ENCODE measurements at places on chromosomes 16 and 17.

DNA sequence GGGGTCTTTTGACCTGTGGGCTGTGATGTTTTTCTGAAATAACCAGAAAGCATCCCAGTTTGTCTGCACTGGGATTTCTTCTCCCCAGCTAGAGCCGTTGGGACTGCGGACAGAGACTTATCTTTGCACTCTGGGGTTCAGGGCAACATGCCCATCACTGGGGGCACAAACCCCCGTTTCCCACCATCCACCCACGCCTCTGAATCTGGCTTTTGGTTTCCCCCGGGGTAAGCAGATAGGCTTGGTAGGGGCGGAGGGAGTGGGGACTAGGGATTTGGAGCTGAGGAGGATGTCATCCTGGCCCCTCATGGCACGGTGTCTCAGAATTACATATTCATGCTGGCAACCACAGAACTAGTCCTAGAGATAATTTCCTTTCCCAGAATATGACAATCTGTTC lies 68.6 kb downstream of the CCDC182 start:
- no peak for DNase-seq

- DNase-seq = no peak
Measured at GRCh38 chr17:54982399-54982798, 13.8 kb downstream of the STXBP4 start.

- DNase-seq = no peak
Measured at GRCh38 chr17:32292094-32292493, 26.5 kb downstream of the RHBDL3 start.

GRCh38 chr16:56944954-56945839 lies 13.3 kb downstream of the HERPUD1 start:
- no peak for DNase-seq
